ENCODE measurements at places on chromosomes 11 and 22.

DNA sequence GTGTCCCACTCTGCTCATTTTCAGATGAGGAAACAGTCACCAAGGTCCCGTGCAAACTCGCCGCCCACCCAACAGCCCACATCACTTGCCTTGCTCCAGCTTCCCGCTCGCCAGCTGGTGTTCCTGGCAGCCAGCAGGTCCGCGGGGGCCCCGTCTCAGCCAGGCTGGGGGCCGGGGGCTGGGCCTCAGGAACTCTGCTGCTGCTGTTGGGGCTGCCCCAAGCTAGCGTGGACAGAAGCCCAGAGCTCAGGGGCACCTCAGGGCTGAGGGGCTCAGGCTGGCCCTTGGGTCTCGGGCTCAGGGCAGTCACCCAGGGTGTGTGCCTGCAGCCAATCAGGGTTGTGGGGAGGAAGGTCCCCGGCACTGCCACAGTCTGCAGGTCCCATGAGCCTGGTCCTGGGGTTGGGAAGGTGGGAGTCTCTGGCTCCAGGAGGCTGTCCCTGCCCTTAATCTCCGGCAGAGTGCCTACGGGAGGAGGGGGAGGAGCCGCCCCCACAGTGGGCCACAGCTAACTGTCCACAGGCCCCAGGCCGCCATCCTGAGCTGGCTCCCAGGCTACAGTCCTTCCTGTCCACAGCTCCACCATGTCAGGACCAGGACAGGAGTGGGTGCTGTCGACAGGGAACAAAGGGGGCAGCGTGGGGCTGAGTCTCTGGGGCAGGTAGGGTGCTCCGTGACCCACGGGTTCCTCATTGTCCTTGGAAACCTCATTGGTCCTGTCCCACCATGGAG, 65.2 kb downstream of the ARFGAP3 start:
- DNase-seq, result no peak

DNA sequence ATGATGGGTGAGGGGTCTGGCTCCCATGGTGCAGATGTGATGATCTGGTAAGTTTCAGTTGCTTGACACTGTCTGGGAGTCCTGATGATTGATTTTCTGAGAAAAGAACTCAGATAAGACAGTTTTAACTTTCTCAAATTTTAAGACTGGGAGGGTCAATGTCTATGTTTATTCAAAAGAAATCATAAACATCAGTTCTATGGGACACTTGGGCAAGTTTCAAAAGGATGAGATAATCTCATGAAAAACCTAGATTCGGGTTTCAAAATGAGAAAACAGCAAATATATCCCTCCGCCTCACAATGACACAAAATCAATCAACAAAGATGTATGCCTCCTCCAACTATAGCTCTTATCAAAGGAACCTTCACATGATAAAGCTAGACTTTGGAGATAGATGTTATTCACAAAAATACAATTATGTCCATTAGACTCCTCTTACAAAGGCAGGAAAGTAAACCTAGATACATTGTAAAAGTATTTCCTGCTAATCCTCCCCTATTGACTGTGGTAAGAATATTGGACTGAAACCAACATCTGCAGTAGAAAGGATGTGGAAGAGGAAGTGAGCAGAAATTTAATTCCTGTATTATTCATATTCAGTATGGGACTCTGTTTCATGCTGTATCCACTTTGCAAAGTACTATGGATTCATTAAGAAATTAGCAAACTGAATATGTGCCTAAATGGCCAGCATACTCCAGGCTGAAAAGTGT, 21.6 kb downstream of the SVIP start:
- no peak for DNase-seq

DNA sequence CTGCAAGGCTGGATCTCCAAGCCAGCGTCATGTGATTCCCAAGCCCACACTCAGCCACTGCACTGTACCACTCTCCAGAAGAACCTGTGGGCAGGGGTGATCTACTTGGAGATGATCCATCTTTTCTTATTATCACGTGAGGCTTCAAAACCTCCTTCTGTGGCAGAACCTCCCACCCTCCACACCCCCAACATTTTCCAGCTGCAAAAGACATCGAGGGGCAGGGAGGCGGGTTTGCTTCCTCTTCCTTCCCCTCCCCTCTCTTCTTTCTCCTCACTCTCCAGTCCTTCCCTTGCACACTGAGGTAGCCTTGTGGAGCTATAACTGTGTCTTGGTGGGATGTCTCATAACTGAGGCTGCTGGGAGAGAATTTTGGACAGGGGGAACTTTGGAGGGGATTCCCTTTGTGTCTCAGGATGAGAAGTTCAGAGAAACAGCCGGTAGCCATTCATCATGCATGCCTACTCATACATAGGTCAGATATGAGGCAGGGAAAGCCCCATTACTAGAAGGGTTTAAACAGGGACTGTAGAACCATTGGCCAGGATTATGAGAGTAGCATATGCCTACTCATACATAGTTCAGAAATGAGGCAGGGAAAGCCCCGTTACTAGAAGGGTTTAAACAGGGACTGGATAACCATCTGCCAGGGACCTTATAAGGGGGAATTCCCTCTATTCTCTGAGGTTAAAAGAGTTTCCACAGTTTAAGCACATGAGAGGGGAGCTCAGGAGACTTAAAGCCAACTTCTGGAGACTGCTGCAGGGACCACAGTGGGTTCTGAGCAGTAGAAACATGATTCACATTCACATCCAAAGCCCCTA, 420.7 kb upstream of the CADM1 start:
- peak; percentile 31 for DNase-seq

DNA sequence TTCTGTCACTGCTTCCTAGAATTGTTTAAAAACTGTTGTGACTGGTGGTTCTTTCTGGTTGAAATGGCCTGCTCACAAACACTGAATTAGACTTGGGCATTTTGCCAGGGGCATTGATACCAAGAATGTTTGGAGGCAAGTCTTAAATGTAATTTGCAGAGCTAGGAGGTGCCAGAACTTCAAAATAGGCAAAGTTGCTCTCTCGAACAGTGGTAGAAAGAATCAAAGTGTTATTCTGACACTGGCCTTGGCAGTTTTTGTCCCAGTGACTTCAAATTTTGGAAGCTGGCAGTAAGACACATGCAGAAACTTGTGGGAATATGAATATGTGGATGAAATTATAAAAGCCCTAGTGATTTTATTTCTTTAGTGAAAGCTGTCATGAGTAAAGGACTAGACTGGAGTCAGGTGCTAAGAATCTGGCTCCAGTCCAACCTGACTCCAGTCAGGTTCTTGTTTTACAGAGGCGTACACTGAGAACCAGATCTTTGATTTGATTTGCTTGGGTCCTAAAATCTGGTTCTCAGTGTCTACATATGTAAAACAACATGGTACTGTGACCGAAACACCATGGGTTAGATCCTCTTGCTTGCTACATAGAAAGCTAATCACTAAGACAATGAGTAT, 20.9 kb downstream of the SVIP start:
- no peak for DNase-seq

GRCh38 chr11:74844865-74845264, 96.2 kb downstream of the RNF169 start:
- DNase-seq, result no peak

GRCh38 chr11:1536065-1536843, 35.8 kb downstream of the DUSP8 start:
- DNase-seq, result no peak

DNA sequence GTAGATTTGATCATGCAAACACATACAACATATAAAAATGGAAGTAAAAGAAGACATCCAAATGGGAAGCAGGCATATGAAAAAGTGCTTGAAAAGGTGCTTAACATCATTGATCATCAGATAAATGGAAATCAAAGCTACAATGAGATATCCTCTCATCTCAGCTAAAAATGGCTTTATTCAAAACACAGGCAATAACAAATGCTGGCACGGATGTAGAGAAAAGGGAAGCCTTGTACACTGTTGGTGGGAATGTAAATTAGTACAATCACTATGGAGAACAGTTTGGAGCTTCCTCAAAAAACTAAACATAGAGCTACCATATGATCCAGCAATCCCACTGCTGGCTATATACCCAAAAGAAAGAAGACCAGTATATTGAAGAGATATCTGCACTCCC, 549 bp upstream of the TCN1 start:
- no peak for DNase-seq

DNA sequence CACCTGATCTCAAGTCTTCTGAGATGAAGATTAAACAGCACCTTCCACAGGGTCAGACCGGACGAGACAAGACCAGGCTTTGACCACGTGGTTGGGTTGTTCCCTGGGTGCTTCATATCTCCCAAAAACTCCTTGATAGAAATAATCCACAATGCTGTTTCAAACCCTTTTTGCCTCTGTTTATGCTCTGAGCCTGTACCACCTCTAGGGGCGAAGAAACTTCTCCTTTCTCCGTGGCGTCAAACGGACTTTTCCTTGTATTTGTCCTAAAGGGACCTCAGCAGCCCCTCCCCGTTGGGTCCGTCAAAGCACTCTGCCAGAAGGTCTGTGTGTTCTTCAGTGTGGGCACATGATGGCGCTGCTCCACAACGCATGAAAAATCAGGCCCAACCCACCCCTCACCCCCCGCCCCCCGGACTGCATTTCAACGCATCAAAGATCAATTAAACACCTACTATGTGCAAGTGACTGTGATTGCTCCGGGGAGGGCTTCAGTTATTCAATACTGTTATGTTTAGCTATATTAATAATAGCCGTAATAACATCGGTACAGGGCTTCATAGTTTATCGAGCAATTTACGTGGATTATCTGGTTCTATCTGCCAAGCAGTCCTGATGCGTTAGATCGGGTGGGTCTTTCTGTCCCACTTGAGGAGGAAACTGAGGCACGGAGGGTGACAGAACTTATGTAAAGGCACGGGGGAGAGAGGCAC, 17.3 kb upstream of the EIF3D start:
- no peak for DNase-seq

- no peak for DNase-seq
These were observed 16.3 kb upstream of the RBMXL2 start for GRCh38 chr11:7072401-7073028.

- no peak for DNase-seq
These were observed 13.4 kb upstream of the P2RY2 start for GRCh38 chr11:73204711-73205121.

- no peak for DNase-seq
These were observed 32.3 kb downstream of the PISD start for GRCh38 chr22:31629741-31630184.

GRCh38 chr22:46769191-46769675, 6.8 kb downstream of the TBC1D22A start:
- no peak for DNase-seq

DNA sequence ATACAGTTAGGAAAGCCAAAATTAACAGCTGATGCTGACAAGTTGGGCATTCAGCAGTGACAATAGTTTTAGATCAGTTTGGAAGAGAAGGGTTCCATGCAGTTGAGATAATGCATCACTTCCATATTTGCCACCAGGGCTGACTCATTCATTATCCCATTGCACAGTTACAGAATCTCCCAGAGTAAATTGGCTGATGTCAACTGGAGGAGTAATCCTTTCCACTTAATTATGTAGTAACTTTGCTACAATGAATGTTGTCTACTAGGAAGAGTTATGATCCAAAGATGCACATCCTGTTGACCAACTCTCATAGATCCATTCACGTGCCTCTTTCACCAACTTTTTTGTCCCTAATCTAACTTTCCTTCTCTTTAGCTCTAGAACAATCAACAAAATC, 123.3 kb upstream of the LUZP2 start:
- no peak for DNase-seq

DNA sequence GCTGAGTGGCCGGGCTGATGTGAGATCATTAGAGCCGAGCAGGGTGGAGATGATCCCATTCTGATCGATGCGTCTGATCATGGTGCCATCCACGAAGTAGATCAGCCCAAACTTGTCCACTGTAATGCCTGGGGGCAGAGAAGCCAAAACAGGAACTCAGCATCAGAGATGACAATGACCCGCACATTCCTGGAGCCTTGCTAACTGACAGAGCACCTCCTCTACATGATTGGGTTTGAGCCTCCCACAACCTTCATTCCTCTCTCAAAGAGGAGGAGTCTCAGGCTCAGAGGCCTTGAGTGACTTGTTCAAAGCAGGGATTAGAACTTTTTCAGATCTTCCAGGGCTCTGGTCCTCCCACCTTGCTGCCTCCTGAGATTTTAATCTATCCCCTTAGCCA, 133.7 kb upstream of the NARS2 start:
- no peak for DNase-seq

DNA sequence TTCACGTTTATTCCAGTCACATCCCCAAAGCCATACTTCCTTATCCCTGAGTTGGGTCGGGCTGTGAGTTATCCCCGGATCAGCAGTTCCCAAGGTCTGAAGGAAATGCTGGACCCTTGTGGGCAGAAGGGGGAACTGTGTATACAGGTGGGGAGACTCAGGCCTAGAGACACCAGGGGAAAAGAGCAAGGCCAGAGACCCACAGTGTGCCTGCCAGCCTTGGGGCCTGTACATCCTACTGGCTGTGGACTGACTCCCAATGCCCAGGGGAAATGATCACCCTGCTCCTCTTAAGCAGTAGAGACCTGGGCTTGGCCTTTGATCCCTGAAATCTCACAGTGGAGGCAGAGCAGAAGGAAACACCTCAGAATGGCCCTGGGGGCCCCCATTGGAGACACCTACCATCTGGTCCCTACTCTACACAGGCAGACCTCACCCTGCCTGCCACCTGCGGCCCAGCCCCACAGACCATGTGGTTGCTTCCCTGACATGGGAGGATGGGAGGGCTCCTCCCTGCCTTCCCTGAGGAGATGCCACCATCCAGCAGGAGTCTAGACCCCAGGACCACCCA, 1.3 kb downstream of the SELENOM start:
- no peak for DNase-seq

- no peak for DNase-seq
These were observed 117.3 kb downstream of the CEP164 start for GRCh38 chr11:117444711-117445658.

DNA sequence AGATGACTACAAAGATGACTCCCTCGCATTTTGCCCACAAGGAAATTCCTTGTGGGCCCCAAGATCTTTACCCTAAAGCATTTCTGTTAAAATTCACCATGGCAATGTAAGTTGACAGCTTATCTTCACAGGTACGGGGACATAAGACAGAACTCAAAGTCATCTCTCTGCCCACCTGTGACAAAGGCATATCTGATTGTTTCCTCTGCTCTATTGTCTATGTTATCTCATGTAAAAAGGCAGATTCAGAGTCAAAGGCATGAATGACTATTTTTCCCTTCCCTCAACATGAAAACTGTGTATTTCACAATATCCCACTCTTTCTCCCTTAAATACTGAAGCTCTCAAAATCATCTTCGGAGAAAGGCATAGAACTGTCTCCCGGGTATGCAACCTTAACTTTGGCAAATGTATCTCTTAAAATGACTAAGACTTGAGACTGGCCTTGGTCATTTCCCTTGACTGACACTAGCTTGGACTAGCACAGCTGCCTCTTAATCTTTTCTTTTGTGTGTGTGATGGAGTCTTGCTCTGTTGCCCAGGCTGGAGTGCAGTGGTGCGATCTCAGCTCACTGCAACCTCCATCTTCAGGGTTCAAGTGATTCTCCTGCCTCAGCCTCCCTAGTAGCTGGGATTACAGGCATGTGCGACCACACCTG, 103.2 kb downstream of the MICAL3 start:
- DNase-seq, result no peak

DNA sequence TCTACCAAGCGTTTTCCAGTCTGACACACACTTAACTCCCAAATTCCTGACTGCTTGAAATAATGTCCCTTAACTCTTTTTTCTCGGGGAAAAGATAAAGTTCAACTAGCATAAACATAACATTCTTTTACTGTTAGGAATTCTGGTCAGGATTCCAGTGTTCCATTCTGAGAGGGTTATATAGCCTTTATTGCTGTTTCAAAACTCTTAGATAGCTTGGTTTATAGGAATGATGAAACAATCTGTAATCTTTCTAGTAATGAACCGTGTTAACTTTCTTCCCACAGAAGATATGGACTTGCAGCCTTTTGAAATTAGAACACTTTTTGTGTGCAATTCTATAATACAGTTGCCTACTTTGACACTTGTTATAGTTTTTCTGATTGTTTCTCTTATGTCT, 8.6 kb downstream of the REXO2 start:
- DNase-seq, result no peak

GRCh38 chr11:119481021-119481666, 58.2 kb upstream of the THY1 start:
- DNase-seq, result peak; percentile 95
